Heart left ventricle (tissue), 16 donors: ENCODE measurements at places on chromosomes 2 and 18. TPM values are rescaled to one million over a fixed set of nuclear protein-coding genes. Genes with fewer than 3 reads are reported as not detected.

PKDCC gene
- total RNA-seq, result 42.6 TPM

MROH2A gene
- total RNA-seq, result not detected

NCKAP5 gene
- total RNA-seq, result 9.3 TPM

DNA sequence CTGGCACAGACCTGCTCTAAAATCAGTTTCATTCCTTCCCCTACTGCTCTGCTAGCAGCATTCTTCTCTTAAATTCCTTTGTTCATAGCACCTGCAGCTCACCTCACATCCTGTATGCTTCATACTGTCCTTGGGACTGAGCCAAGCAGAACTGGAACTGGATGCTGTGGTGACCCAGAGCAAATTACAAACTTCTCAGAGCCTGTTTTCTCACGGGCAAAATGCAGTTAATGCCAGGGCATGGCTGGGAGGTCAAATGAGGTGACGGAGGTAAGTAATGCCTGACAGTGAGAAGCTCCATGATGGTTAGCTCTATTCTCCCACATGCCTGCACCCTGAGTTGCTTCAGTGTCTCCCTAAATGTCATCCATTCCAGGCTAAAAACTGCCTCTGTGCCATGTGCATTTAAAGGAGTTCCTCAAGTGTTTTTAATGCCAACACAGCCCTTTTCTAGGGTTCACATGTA lies 29.7 kb downstream of the C2orf42 start:
- DNase-seq, result no peak

- DNase-seq, result no peak
These were observed 20.9 kb upstream of the COL6A3 start for GRCh38 chr2:237434866-237435311.

DNA sequence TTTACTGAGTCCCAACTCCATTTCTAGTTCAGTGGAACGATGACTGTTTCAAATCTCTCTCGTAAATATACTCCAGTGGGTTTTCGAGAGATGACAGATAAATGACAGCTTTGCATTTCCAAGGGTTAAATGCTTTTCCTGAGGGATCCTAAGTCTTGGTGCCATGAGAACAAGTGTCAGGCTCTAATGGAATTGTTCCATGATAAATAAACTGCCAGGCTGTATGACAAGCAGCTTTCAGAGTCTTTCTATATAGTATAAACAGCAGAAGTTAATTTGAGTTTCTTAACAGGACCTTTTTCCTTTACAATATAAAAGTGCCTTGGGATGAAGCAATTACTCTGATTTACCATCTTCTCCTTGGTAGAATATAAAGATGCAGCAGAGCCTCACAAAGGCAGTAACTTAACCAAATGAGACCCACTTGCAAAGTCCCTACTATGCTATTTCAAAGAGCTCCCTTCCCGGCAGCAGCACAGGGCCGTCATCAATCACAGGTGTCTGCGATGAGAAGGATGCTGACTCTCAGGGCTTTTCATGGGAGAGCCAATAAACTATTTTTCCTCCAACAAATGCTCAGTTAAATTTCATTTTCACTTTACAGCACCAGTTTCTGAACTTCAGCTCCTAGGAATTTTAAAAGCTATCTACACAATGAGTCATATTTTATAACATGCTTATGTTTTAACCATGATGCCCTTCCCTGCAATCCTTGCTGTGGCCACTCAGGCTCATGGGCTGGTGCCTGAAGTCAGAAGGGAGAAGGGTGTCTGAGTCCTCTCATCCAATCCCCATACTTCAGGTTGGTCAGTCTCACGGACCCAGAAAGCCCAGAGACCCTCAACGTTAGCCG lies 123.8 kb downstream of the AFF3 start:
- DNase-seq, result no peak

- no peak for DNase-seq
These were observed 245.8 kb downstream of the KCNS3 start for GRCh38 chr2:18124116-18124835.

DNA sequence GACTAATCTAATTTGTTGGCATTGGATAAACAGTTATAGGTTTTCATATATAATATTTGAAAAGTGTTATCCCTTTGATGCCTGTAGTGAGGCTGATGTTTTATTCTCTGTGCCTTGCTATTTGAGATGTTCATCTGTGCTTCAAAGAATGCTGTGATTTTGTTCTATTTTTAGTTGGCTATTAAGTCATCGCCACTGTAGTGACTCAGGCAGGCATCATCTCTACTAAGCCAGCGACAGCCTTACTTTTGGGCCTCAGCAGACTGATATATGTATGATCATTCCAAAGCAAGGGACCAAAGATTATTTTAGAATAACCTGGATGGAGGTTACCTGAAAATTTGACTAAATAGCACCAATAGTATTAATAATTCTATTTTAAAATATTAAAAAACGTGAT lies 1674.5 kb upstream of the NXPH2 start:
- DNase-seq, result no peak

DNA sequence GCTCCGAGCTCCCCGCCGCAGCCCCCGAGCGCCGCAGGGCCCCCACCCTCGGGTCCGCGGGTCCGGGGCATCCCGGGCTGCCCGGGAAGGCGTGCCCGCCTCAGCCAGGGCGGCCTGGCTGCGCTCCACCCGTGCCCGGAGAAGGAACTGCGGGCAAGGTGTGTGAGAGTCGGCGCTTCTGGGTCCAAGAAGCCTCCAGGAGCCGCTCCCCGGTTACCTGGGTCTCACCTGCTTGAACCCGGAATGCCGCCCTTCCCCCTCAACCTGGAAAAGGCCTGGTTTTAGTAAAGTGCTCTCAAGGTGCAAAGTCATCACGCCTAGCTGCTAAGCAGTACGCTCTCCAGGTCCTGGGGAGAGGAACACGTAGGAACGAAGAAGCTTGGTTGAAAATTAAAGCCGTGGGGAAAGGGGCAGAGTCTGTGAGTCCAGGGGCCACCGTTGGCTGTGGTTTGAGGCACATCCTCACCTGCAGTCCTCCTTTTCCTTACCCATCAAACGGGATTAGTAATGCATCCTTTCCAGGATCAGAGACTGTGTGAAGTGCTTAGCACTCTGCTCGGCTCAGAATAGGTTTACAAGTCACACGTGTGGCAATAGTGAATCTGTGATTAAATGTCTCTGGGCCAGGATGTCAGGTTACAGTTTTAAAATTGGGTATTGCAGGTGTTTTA lies 1.2 kb downstream of the ASAP2 start:
- no peak for DNase-seq

DNA sequence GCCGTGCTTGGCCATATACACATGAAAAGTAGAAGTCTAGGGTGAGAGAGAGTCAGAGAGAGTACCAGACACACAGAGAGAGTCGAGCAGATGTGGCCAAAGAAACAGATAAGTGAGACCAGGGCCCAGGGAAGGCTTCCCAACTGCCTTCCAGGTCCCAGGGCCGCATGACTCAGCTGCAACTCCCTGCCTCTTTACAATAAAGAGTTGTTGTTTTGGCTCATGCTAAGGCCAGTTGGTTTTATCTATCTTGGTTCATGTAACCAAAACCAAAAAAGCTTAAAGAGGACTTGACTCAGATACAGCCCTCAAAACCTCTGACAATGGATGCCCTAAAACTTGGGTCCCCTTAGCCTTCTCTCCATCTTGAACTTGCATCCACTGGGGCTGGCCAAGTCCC lies 36.9 kb downstream of the REEP1 start:
- DNase-seq, result no peak

DNA sequence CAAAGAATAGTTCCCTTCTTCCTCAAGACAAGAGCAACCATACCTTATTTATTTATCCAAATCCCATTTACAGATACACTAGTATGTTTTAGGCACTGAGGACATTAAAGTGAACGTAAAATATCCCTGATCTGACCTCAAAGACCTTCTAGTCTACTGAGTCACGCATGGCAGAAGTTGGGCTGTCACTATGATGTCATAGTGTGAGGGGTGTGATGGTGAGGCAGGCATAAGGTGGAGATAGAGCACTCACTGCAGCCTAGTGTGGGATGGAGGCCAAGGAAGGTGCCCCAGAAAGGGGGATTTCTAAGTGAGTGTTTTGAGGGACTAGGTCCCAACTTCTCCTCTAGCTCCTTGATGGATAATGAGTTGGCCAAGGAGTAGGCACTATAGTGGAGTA lies 249.5 kb upstream of the SKOR2 start:
- no peak for DNase-seq

DNA sequence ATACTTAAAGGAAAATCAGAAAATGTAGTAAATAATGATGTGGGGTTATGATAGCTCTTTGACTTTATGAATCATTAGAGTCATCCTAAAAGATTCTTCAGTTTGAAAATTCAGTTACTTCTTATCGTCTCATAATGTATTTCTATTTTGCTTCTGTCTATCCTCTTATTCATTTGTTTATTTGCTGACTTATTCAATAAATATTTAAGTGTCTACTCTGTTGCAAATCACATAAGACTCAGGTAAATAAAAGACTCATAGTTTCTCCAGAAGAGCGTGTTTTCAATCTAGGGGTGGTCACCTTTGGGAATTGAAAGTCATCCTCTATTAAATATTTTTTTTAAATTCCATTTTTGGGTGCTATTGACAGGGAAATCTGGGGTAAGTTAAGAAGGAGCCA lies 69.1 kb upstream of the RBMS1 start:
- no peak for DNase-seq
